AG20443 (cell line): ENCODE measurements at places on chromosomes 16 and 17.
A peak's percentile ranks its signal among the peaks of the same experiment; 100 is the strongest.

DNA sequence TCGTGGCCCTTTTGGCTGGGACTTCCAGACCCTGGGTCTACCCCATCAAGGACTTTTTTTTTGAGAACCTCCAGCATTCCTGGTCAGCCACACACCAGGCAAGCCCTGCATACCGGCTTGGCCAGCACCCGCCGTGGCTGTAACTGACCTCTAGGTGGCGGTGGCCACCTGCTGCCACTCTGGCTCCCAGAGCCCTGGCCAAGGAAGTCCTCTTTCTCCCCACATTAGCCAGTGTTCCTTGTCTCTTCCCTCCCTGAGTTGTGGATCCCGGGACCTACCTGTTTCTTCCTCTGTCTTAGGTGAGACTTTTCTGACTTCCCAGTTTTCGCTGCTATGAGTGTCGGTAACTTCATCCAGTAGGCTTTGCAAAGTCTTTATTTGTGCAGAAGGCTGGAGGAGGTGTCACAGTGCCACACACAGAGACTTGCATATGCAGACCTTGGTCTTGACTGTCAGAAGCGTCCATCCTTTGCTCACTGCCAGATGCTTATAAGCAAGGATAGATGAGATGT, 348.3 kb downstream of the CPPED1 start:
- peak; percentile 86 for DNase-seq

DNA sequence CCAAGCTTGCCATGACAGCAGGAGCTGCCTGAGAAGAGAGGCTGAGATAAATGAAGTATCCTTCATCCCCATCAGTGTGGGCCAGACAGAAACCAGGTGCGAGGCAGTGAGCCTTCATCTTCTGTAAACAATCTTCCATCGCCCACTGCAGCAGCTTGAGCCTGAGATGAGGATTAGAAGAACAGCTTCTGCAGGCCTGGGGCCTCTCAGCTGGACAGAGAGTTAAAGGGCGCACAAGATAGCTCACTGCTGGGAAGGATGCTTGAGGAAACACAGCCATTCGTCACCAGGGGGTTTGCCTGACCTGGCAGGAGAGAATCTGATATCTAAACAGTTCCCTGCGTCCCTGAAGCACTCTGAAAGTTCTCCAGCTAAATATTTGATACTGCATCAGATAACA, 27.1 kb downstream of the HOXB1 start:
- no peak for DNase-seq

DNA sequence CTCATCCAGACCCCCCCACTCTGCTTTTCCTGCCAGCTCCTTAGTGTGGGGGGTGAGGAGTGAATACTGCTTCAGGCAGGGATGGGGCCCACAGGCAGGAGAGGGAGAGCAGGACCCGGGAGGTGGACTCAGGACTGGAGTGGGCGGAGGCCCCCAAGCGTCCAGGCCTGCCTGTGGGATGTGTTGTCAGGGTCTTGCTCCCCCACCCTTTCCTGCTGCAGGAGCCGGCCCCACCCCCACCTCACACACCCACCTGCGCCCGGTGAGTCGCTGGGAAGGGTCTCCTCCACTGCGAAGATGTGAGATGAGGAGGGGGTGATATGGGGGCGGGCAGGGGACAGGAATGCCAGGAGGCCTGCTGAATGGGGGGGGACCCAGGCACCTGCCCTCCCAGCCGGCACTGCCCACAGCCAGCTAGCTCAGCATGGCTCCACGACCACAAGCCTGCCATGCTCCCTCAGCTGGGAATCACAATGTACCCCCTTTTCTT, 1.1 kb downstream of the FAM171A2 start:
- DNase-seq: no peak

DNA sequence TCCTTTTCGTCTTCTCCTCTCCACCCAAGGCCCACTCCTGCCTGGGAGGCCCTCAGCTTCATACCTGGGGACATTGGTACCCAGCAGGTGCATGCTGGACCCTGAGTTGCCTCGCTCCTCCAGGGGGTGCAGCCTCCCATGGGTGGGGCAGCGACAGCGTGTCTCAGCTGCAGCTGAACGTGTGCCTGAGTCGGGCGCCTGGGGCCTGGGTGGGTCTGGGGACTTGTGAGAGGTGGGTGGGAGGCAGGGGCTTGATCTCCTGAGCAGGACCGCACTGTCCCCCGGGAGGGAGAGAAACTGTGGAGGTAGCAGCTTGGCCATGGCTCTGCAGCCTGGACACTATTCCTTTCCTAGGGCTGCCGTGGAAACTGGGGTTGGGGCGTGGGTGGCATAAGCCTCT, 24.8 kb upstream of the ENGASE start:
- no peak for DNase-seq

DNA sequence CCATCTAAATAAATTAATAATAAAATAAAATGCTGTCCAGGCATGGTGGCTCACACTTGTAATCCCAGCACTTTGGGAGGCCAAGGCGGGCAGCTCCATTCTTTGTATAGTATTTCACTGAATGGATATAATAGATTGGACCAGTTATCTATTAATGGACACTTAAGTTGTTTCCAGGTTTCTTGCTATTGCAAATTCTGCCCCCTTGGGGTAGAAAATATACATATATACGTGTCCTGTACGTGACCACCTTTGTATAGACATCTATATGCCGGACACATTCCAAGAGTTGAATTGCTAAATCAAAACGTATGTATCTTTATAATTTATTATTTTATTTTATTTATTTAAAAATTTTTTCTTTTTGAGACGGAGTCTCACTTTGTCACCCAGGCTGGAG, 3.9 kb upstream of the EXOC7 start:
- DNase-seq: no peak

- peak; percentile 90 for DNase-seq
Measured at GRCh38 chr17:81484195-81484979, 28.2 kb downstream of the ACTG1 start.

DNA sequence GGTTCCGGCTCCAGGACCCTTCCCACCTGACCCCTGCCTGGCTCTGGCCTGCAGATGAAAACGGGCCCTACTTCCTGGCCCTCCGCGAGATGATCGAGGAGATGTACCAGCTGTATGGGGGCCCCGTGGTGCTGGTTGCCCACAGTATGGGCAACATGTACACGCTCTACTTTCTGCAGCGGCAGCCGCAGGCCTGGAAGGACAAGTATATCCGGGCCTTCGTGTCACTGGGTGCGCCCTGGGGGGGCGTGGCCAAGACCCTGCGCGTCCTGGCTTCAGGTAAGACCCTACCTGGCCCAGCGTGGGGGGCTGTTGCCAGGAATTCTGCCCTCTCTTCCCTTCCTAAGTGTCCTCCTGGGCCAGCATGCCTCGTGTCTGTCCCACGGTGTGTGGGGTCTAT, 8.6 kb upstream of the SLC7A6 start:
- no peak for DNase-seq

DNA sequence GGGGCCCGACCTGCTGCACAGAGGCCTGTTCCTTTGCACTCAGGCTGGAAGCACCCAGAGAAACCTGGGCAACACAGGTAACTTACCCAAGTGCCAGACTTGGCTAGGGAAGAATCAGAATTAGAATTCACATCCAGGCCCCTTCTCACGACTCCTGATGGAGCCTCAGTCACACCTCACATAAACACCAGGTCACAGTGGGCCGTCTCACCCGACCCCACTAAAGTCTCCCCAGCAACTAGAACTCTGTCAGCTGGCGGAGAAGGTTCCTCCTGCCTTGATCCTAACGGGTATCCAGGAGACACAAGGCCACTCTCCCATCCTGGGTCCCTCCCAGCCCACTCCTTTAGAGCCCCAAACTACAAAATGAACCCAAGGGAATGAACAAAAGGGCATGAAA, 6.4 kb downstream of the TK2 start:
- no peak for DNase-seq

DNA sequence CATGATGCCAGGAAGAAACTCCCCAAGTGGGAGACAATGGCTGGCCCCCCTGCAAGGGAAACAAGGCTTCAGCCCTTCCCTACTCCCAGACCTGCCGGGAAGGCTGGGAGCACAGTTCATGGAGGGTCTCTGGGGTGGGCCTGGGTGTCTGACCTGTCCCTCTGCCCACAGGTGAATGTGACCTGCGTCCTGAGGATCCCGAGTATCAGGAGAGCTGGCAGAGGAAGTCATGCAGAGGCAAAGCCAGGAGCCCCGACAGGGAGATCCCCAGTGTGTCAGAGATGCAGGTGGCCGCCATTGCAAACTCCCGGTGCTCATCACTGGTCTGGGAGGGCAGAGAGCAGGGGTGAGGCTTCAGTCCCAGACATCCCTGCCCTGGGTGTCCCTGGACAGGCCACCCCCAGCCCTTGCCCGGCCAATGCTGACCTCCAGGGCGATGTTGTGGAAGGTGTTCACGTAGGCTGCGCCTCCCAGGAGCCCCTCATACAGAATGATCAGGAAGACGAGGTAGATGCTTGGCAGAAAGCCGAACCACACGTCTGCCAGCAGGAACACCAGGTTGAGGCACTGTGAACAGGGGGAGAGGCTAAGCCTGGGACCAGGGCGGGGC, 5.3 kb upstream of the NPIPB7 start:
- DNase-seq: no peak

GRCh38 chr17:81685108-81685507, 1.3 kb downstream of the HGS start:
- peak; percentile 72 for DNase-seq

GRCh38 chr16:19393226-19394111, 24.2 kb upstream of the TMC5 start:
- no peak for DNase-seq

DNA sequence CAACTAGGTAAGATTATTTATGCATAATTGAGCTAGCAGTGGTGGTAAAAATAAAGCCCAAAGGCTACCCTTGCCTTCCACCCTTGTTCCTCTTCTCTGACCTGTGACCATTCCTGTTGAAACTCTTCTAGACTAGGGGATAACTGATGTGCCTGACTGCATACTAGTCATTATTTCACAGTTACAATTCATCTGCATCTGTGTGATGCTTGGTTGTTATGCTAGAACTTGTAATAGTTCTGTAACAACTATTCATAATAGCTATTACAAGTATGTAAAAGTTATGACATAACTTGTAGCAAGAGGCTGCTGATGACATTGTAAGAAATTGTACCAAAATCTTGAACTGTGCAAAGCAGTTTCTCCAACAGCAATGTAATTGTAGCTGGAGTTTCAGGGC, 2.4 kb upstream of the VAC14 start:
- DNase-seq: no peak

GRCh38 chr16:50457423-50457822, 88.6 kb upstream of the BRD7 start:
- no peak for DNase-seq

- DNase-seq: no peak
Measured at GRCh38 chr17:33580215-33580614, 287.1 kb upstream of the ASIC2 start.

GRCh38 chr16:1580256-1580655, 31.6 kb downstream of the IFT140 start:
- DNase-seq: no peak

GRCh38 chr16:87951552-87952538, 611 bp downstream of the BANP start:
- DNase-seq: no peak

- no peak for DNase-seq
Measured at GRCh38 chr17:64920419-64921172, 1.3 kb upstream of the LRRC37A3 start.

DNA sequence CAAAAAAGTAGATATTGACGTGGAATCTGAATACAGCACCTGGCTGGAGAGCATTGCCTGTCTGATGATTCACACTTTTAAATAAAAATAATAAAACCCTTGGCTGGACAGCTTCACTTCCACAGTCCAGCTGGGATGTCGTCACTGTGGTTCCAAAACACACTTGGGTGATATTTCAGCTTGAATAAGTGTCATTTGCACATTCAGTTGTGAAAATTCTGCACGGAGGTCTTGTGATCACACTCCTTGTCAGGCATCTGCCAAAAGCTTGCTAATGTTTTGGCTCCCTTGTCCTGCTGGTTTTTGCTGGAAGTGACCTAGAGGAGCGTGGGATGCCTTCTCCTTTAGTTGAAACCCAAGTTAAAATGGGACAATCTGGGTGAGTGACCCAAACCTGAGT, 60.7 kb downstream of the PCTP start:
- no peak for DNase-seq

GRCh38 chr17:81456798-81457197, 55.8 kb downstream of the ACTG1 start:
- DNase-seq: no peak

DNA sequence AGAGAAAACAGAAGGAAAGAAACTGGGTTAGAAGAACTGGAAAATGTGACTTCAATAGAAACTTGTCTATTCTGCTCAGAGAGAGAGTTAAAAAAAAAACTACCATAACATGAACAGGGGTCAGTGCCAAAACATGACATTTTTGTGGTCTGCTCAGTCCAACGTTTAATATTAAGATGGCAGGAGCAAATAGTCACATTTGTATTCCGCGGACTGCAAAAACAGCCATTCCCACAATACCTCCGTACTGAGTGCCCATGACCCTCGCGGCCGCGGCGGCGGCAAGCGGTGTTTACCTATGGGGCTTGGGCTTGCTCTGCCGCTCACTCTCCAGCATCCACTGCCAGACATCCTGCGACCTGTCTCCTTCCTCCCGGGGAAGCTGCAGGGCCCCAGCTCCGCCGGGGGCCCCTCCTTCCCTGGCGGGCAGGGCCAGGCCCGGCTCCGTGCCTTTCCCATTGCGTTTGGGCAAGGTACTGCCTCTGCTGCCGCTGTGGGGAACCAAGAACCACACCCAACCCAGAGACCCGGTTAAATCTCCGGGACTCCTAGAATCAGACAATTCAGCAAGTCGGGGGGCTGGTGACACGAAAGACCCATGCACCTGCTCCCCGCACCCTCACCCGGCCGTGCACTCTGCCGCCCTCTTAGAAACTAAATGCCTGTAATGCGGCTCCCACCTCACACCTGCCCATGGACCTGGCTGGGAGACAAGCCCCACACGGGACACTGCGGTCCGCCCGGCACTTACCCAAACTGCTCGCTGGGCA, 24.7 kb downstream of the AXIN2 start:
- peak; percentile 26 for DNase-seq

DNA sequence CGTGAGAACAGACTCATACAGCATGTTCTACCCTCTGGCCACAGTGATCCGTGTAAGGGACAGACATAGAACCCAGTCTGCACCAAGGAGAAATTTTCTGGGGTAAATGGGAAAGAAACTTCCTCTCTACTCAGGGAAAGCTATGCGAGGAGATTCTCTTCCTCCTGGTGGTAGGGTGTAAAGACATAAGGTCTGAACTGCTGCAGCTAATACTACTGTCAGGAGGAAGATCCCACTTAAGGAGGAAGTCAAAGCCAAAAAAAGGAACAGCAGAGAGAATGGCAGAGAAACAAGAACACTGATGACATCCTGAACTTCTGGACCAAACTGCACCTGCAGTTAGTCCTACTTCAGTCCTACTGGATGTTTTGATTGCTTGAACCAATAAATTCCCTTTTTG, 7.1 kb upstream of the TM4SF5 start:
- no peak for DNase-seq
